Caudate nucleus (tissue), 63 donors: ENCODE measurements at places on chromosomes 16 and 17.

DNA sequence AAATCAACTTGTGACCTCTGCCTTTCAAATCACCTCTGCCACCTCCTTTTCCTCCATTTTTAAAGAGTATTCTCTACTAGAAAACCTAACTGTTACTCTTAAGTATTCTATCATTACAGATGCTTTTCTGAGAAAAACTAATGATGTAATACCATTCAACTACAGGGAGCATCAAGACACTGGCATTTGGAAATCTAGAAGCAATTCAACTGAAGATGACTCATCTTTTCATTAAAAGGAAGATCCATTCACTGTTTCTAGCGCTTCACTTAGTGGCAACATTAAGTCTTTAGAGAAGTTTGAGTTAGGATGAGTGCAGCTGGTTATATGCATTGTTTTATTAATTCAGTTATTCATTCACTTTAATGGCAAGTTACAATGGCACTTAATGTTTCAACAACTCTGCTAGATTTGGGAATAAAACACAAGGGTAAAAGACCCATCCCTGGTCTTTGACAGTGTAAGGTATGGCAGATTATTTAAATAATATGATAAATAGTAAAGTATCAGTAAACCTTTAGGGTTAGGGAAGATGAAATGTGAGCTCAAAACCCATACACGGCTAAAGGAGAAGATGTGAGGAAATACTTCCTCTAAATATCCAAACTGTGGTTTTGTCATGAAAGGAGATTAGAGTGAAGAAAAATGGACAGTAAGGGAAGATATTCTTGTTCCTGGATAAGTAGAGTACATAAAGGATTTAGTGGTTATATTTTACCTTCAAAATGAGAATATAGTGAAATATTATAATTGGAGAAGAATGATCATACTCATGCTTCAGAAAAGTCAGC lies 61.7 kb downstream of the KCNJ2 start:
- DNase-seq: no peak

DNA sequence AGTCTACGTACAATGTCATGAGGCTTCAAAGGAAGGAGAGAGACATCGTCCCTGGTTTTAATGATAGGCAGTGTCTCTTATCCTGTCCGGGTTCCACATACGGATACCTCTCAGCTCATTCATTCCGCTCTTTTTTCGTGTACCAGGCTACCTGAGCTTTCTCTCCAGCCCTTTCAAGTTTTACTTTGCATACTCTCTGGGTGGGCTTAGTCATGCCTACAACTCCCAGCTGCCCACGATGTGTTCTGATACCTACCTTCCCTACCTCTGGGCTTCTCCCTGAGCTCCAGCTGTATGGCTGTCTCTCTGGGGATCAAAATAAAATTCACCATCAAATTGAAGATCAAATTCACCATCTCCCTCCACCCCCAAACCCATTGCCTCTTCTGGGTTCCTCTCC lies 354.0 kb upstream of the EEF2KMT start:
- no peak for DNase-seq

GRCh38 chr16:65244787-65245186 lies 122.9 kb upstream of the CDH11 start:
- DNase-seq: no peak

DNA sequence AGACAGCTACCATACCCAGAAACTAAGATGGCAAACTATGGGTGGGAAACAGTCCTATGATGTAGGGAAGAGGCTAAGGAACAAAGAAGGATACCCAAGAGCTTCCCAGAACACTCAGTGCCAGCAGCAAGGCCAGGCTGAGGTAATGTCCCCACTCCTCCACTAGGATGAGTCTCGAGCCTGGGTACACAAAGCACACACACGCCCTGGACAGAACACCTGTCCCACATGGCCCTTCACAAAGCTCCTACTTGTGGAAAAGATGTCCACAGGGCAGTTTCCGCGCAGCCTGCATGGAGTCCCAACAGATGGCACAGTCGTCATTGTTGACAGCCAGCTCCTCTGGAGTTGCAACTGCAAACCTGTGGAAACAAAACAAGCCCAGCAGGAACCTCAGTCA lies 23.9 kb downstream of the AMFR start:
- DNase-seq: no peak

- DNase-seq: no peak
Measured at GRCh38 chr16:67437513-67437912, 6.6 kb downstream of the HSD11B2 start.

DNA sequence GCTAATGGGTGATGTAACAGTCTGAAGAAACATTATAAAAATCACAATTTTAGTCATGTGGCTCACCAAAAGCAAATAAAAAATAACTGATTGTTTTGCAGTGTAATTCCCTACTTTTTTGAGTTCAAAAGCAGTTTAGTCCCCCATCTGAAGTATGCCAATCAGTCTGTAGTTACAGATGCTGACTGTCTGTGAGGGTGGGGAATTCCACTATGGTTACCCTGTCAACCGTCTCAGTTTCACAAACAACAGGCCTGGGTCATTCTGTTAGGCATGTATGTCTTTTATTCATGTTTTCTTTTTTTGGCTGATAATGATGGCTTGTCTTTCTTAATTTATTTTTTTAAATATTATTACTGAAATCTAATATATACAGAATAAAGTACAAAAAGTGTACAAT lies 69.3 kb downstream of the STXBP4 start:
- no peak for DNase-seq

- no peak for DNase-seq
Measured at GRCh38 chr17:2631211-2631610, 37.8 kb downstream of the PAFAH1B1 start.

- DNase-seq: no peak
Measured at GRCh38 chr17:82299452-82299851, 18.0 kb downstream of the CD7 start.
